ENCODE measurements at places on chromosomes 16 and 17.

DNA sequence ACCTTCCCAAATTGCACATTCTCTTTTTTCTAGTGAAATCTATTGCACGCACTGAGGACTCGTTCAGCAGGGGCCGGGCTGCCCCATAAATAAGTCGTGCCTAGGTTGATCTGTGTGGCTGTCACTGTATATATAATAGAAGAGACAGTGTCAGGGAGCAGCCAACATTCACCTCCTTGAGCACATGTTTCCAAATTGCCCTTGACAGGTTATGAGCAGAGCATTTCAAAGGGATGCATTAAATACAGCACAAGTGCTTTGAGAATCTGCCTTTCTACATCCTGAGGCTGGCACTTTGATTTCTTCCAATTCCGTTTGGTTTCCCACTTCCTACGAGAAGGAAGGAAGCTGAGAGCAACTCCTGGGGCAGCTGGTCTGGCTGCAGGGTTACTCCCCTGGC is 291.2 kb downstream of the NPIPA8 start:
- DNase-seq, result no peak

- DNase-seq, result no peak
These were observed 425.8 kb upstream of the CDH5 start for GRCh38 chr16:65940711-65941110.

- DNase-seq, result no peak
These were observed 102.8 kb downstream of the CMIP start for GRCh38 chr16:81547194-81547938.

DNA sequence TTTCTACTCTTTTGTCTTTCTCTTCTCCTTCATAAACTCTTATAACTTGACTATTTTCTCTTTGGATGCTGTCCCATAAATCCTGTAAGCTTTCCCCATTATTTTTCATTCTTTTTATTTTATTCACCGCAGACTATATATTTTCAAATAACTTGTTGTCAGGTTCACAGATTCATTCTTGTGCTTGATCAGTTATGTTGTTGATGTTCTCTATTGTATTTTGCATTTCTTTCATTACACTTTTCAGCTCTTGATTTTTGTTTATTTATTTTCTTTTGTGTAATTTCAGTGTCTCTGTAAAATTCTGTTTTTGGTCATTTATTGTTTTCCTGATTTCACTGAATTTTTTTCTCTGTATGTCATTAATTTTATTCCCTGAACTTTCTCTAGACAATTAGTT is 49.2 kb downstream of the EFCAB13 start:
- no peak for DNase-seq

GRCh38 chr16:89123831-89124100 is 30.1 kb downstream of the ACSF3 start:
- no peak for DNase-seq

- no peak for DNase-seq
These were observed 3.0 kb downstream of the DLX4 start for GRCh38 chr17:49971848-49972485.

- no peak for DNase-seq
These were observed 1726.8 kb downstream of the TP53TG3F start for GRCh38 chr16:35186045-35186759.

DNA sequence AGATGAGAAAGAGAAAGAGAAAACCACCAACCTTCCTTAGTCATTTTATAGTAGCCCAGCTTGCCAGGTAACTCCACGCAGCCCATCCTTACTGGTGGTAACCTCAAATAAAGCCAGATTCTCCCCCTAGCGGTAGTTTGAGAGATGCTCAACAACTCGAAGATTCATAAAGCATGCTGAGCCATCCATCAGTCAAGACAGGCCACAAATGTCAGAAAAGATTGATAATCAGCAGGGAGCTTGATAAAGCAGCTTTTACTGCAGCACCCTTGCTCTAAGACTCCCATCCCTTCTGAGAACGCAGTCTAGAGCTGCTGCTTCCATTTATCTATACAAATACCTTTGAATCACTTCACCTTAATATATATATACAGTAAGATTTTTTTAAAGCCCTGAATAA is 451.5 kb upstream of the HSBP1 start:
- DNase-seq, result peak; percentile 6
